ENCODE measurements at places on chromosomes 2 and 18. TPM values are rescaled to one million over a fixed set of nuclear protein-coding genes. Genes with fewer than 3 reads are reported as not detected.
A peak's percentile ranks its signal among the peaks of the same experiment; 100 is the strongest.

GCG gene
- total RNA-seq, result not detected

SLC9A2 gene
- total RNA-seq, result not detected

GRCh38 chr18:7683753-7684152, 116.6 kb downstream of the PTPRM start:
- no peak for DNase-seq

DNA sequence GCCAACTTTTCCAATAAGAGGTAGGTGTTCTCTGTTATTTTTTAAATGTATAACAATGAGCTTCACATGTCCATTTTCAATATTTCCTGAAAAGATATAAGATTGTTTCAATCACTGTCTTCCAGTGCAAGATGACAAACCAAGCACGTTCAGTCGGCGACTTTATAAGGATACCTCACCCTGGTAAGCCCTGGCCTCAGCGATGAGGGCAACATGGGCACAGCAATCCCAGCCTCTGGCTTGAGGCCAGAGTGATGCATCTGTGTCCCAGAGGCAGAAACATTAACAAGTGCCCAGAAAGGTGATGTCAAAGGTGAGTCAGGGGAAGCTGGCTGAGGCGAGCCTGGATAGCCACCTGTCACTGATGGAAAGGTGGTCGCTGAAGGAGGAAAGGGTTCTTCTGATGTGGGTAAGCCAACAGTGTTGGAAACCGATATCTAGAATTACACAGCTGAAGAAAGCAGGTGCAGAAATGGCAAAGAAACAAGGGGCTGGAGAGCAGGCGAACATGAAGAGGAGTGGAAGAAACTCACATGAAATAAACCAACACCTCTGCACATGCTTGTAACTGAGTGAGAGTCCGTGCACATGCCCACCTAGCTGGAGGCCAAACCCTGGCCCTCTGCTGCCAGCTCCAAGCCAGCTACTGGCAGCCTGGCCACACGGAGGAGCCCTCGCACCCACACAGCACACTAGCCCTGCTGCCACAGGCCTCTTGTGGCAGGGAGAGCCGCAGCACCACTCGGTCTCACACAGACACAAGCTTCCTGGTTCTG, 65.5 kb downstream of the FBXO15 start:
- DNase-seq, result peak; percentile 91

DNA sequence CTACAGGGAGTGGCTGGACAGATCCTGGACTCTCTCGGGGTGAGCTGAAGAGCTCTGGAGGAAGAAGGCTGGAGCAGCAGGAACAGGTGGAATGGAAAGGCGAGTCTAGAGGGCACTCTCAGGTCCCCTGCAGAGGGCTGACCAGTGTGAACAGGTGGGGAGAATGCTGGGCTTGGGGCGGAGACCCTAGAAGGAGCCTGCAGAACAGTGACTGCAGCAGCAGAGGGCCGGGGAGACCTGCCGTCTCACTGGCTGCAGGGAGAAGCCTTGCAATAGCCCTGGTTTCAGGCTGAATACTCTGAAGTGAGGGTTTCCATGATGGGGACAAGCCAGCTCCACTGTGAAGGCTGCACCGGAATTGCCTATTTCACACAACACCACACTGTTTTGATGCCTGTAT, 626.7 kb upstream of the SALL3 start:
- DNase-seq, result no peak

GKN1 gene
- total RNA-seq, result not detected

DYNC1I2 gene
- 55.1 TPM for total RNA-seq

- no peak for DNase-seq
These were observed 127.3 kb downstream of the MSH2 start for GRCh38 chr2:47530105-47530760.

- peak; percentile 64 for DNase-seq
These were observed 2.0 kb upstream of the CAPN10 start for GRCh38 chr2:240584486-240585031.

DNA sequence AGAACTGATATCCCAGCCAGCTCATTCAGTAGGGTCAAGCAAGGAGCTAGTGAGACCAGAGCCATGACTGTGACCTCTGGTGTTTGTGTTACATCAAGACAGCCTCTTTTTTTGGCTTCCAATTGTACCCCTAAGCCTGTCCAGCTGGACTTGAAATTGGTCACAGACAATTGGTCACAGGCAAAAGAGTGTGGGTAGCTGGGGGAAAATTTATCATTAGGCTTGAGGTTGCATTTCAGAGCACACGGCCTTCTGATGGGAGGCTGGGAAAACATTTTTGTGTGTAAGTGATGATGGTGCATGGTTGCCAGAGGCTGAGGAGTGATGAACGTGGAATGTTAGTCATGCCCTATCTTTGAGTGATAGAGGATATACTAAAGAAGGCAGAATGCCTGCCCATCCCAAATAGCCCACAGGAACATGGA, 285.1 kb upstream of the SLC14A2 start:
- DNase-seq, result no peak

MMADHC gene
- total RNA-seq, result 131 TPM

GRCh38 chr2:182577816-182578215, 138.2 kb upstream of the DNAJC10 start:
- DNase-seq, result no peak

GRCh38 chr2:16568998-16569784, 96.4 kb downstream of the CYRIA start:
- DNase-seq, result no peak

GRCh38 chr2:96099861-96100798, 16.2 kb downstream of the ADRA2B start:
- DNase-seq, result no peak

ALPP gene
- not detected for total RNA-seq

GRCh38 chr18:66734451-66734850, 130.6 kb upstream of the CDH19 start:
- DNase-seq, result no peak

ZSWIM2 gene
- not detected for total RNA-seq

GRCh38 chr2:143513081-143513480, 383.9 kb downstream of the ARHGAP15 start:
- DNase-seq, result no peak

DNA sequence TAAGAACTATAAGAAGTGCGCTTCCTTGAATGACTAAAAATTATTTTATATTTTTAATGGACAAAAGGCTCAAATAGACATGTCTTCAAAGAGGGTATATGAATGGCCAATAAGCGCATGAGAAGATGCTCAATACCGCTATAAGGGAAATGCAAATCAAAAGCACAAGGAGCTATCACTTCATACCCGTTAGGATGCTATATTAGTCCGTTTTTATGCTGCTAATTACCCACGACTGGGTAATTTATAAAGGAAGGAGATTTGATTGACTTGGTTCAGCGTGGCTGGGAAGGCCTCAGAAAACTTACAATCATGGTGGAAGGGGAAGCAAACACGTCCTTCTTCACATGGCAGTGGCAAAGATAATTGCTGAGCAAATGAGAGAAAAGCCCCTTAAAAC, 20.5 kb upstream of the PPP4R1 start:
- no peak for DNase-seq

- DNase-seq, result no peak
These were observed 451.4 kb downstream of the TNS1 start for GRCh38 chr2:217551252-217551899.

FBXO15 gene
- total RNA-seq, result 1.2 TPM

DNA sequence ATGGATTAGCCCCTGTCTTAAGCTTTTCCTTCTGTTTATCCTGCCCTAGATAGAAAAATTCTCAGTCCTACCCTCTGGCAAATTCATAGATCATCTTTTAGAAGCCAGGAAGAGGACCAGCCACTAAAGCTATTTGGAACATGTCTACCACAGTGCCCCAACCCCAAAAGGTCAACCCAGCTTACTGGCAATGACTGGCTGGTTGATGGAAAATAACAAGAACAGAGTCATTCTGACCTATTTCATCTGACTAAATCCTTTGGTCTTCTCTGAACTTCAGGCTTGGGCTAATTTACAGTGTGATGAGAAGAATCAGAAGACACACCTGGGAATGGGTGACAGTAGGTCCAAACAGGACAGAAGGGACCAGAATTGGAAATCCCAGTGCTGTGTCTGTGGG, 227.3 kb upstream of the CCDC68 start:
- peak; percentile 8 for DNase-seq

LTBP1 gene
- 0.14 TPM for total RNA-seq

DNA sequence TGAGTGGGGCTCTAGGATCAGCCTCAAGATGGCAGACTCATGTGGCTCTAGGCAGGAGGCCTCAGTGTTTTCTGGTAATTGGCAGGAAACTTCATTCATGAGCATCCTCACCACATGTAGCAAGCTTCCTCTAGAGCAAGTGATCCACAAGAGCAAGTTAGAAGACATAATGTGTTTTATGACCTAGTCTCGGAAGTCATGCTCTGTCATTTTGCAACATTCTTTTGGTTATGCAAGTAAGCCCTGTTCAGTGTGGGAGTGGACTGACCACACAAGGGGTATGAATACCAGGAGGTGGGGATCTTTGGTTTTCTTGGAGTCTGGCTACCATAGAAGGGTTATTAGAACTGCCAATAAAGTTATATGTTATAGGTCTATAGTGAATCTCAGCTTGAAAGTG, 66.8 kb upstream of the STK39 start:
- no peak for DNase-seq

DUSP11 gene
- total RNA-seq, result 39.5 TPM

GRCh38 chr2:119579424-119580295, 35.4 kb downstream of the CFAP221 start:
- no peak for DNase-seq

DNA sequence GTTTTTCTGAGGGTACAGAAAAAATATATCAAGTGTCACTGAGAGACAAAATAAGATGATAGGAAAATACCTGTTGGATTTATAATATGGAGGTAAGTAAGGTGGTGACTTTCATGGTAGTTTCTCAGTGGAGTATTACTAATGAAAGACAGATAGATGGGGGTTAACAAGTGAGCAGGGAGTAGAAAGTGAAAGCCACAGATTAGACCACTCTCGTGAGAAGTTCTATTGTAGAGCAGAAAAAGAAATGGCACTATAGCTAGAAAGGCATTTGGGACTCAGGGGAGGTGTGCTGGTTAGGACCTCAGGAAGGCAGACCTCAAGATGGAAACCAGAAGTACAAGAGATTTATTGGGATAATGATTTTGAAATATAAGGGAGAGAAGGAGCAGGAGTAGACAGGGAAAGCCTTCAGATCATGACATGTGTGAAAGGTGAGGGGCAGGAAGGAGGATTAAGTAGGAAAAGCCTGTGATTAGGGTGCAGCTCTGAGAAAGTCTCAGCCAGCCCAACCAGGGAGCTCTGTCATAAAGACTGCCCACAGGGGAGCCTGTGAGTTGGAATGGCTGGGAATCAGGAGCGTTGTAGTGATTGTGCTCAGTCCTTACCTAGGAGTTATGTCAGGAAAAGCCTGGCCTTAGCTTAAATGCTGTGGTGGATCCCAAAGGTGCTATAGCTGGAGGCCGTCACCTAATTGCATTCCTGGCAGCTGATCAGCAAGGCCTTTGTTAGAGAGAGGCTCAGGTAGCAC, 198.1 kb downstream of the IKZF2 start:
- DNase-seq, result peak; percentile 9

- no peak for DNase-seq
These were observed 63.0 kb upstream of the DSC1 start for GRCh38 chr18:31225668-31226067.

- no peak for DNase-seq
These were observed 9.7 kb downstream of the GPR55 start for GRCh38 chr2:230915319-230915718.

C2orf78 gene
- 0.07 TPM for total RNA-seq

Data from activated CD4-positive, alpha-beta T cell treated with anti-CD3 and anti-CD28 coated beads, Interleukin-2, amount 10 ng/mL, durations not matched to agents 24 days and 14 days (primary cell).